ENCODE measurements at places on chromosomes 11 and 22.

GRCh38 chr11:75548595-75549272, 13.3 kb upstream of the SERPINH1 start:
- DNase-seq: no peak

- no peak for DNase-seq
Measured at GRCh38 chr11:58186938-58187337, 1.9 kb upstream of the OR9Q2 start.

DNA sequence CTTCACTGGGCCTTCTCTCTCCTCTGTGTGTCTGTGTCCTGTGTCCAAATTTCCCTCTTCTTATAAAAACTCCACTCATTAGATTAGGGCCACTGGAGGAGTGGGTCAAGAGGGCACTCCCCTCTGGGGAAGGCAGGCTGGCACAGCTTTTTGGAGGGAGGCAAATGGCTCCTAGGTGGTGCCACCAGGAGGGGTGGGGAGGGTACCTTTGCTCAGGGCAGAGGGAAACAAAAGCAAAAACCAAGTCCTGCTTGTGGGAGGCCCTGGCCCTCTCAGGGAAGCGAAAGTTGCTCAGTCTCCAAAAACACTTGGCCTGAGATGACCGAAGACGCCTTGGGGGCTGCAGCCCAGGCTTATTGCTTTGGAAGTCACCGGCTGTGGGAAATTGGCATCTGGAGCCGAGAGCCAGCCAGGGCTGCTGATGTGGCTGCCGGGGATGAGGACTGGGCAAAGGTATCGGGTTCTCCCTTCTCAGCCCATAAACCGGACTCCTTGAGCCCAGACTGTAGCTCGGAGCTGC, 48.2 kb upstream of the ANO1 start:
- DNase-seq: no peak

- no peak for DNase-seq
Measured at GRCh38 chr11:1471736-1472135, 14.8 kb downstream of the MOB2 start.

DNA sequence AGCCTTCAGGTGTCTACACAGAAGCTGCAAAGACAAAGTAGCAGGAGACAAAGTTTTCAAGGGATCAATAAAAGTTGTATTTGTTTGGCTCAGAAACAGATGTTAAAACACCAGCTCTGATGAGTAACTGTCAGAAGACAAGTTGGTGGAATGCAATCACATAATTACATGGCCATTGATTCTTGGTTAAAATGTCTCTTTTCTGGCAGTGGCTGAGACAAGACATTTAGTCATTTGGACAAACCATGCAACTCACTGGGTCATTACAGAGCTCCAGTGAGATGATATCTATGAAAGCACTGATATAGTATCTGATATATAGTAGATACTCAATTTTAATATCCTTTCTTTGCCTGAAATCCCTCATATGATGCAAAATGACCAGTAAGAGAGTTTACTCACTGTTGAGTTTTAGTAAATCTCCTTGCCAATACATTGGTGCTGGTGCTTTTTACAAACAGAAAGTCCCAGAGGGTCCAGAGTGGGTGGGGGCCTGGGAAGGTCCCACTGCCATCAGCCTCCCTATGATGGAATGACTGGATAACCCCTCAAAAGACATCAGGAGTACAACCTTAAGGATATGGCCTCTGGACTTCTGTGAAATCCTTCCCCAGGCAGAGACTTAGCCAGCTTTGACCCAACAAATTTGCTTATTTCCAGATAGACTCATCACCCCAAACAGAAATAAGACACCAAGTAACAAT, 95.0 kb downstream of the SLC1A2 start:
- no peak for DNase-seq

GRCh38 chr11:57303990-57304579, 20.7 kb downstream of the TNKS1BP1 start:
- no peak for DNase-seq

DNA sequence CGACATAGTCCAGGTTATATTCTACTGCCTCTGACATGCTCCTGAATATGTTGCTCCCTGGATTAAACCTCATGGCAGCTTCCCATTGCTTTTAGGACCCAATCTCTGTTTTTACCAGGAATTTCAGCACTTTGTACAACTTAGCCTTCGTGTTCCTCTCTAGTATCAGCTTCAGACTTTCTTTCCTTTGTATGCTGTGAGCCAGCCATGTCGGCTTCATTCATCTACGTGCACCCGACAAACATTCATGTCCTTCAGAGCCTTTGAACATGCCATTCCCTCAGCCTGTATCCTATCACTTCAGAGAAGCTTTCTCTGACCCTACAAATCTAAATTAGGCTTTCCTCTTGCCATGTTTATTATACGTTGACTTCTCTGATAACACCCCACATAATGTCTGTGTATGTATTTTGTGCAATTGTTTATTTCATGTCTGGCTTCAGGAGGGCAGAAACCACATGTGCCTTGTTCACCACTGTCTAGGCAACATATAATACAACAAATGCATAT, 743.4 kb downstream of the OPCML start:
- DNase-seq: no peak

GRCh38 chr22:26937213-26937612, 279.8 kb downstream of the MIAT start:
- no peak for DNase-seq

DNA sequence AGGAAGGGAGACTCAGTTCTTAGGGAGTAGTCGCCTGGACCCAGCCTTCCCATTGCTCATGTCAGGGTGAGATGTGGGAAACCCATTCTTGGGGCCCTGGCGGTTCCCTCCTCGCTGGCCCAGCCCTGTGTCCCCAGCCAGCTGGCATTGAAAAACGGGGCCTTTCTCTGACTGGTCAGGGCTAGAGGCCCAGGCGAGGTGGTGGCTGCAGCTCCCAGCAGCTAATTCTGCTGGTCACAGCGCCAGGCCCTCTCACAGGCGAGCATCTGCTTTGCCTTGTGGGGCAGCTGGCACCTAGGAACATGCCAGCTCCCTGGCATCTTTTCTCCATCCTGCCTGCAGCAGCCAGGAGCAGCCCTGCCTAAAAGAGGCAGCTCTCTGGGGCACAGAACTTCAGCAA, 20.1 kb downstream of the TSPAN18 start:
- no peak for DNase-seq

DNA sequence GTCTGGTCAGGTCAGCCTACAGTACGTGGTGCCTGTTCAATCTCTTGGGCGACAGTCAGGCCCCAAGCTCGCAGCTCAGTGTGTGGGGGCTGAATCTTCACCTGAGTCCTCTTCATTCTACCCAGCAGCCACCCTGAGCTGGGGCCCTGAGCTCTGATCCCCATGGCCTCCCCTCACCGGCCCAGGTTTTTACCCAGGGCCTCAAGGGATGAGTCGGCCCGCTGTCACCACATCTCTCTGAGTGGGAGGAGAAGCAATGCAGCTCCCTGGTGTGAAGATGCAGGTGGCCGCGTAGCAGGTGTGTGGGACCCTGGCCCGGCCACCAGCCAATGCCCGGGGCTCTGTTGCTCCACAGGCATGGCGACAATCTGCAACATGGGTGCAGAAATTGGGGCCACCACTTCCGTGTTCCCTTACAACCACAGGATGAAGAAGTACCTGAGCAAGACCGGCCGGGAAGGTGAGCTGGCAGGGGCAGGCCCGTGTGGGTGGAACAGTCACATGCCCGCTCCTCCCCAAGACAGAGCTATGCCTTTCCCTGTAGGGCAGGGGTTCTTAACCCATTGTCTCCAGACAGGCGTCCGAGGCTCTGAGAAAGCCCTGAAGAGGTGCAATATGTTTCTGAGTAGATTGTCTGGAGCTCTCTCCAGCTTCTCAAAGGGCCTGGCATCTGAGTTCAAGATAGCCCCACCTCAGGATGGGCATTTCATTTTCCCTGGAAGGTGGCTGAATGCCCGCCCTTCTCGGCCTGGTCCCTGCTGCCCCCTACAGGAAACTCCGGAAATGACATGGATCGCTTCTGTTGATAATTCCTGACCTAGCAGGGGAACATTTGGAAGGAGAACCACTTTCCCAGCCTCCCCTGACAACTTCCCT, 26.9 kb downstream of the POLR3H start:
- no peak for DNase-seq

DNA sequence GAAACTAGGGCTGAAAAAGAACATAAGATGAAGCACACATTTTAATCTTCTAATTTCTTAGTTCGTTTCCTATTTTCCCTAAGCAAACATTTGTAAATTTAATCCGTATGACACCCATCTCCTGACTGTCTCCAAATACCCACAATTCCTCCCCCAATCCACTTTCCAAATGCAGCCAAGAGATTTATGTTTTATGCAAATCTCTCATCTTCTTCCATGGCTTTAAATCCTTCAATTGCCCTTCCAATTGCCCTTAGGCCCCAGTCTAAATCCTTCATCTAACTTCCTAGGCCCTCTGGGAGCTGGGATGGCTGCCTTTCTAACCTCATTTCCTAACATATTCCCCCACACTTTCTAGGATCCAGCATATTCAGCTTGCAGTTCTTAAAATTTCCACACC, 18.0 kb upstream of the POU2AF1 start:
- DNase-seq: no peak

DNA sequence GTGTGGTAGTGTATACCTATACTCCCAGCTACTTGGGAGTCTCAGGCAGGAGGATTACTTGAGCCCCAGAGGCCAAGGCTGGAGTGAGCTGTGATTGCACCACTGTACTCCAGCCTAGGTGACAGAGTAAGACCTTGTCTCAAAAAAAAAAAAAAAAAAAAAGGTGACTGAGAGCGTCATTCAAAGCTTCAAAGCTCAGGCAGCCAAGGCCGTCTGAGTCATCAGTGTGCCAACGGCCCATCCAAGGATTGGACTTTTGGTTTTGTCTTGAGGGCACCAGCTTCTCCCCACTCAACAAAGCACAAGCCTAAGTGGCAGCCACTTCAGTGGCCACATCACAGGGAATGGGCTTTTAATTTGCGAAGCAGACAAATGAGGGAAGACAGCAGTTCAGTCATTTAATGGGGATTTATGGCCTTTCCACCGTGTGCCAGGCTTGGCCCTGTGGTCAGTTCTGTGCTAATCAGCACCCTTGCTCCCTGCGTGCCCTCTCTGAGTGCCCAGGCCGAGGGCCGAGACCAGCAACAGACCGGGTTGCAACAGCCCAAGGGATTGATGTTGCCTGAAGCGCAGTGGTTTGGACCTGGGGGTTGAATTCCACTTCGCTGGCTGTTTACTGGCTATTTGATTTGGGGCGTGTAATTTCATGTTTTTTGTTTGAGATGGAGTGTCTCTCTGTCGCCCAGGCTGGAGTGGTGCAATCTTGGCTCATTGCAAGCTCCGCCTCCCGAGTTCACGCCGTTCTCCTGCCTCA, 30.2 kb upstream of the CRYBB3 start:
- DNase-seq: no peak

DNA sequence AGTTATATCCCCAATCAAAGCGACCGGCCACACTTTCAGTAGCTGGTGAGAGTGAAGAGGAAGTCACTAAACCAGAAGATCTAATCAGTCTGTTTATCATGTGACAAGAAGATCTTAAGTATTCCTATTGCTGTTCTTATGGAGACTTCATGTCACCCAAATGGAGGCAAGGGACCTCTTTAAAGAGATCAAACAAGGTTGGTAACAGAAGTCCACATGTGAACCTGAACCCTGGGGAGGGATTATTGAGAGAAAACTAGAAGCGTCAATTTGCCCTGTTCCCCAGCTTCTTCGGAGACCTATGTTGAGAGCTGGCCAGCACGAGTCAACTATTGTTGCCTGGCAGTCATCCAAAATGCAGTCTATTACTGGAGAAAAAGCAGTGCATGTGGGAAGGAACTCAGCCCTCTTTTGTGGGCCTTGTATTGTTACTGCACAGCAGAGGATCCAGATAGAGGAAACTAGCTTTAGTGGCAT, 76.9 kb upstream of the CTSC start:
- DNase-seq: no peak

DNA sequence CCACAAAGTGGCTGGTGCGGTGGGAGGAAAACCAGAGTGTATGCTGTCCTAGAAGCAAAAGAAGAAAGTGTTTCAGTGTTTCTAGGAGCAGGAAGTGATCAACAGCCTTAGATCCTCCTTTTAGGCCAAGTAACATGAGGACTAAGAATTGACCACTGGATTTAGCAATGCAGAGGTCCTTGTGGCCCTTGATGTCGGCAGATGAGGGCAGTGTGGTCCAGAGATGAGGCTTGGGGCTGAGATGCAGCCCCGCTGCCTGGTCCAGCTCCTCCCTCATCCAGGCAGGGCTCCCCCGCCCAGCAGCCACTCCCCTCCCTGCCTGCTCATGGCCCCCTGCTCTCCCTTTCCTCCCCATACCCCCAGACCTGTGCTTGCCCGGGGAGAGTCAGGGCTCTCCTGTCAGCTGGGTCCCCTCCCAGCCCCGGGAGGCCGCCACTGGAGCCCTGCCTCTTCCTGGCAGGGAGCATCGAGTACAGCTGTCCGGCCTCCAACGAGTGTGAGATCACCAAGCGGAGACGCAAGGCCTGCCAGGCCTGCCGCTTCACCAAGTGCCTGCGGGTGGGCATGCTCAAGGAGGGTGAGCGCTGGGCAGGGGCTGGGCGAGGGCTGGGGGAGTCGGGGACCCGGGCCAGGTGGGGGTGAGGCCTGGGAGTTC, 3.7 kb downstream of the TRMT112 start:
- DNase-seq: no peak

GRCh38 chr11:19539861-19540260, 172.8 kb upstream of the NAV2 start:
- no peak for DNase-seq

- DNase-seq: no peak
Measured at GRCh38 chr22:17788528-17789378, 14.5 kb upstream of the BID start.

DNA sequence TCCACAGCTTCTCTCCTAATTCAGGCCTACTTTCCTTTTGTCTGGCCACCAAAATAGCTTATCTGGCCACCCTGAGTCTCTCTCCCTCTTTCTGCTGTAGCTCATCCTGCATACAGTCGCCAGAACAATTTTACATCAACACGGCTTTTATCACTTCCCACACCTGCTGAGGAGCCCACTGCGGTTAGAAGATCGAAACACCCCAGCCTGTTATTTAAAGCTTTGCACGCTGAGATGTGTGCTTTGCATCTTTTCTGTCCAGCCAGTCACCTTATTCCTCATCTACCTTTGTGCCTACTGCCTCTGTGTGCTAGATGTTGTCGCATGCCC, 96.0 kb downstream of the COMMD9 start:
- no peak for DNase-seq
